Stimulated activated CD4-positive, alpha-beta T cell treated with anti-CD3 and anti-CD28 coated beads, Interleukin-1b, Interleukin-23, amount 100 ng/mL, for 4 hours (primary cell): ENCODE measurements at places on chromosomes 16 and 17.
A peak's percentile ranks its signal among the peaks of the same experiment; 100 is the strongest.

DNA sequence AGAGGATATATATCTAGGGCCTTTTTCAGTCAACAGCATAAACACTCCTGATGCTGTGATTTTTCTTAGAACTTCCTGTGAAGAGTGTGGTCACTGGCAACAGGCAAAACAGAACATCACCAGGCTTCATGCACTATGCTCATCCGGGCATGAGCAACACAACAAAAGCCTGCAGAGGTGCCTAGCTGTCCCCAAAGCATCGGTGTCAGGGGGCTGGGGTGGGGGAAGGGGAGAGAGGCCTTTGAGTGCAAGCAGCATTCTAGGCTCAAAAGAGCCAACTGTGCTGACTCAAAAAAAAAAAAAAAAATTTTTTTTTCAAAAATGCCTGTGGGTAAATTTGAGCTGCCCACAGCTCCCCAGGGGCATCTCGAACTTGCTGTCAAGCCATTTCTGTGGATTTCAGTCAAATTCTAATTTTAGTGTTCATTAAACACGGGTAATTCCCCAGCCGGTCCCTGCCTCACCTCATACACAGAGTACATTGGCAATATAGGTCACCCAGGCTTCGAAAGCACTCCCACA is 194.6 kb upstream of the DYNLRB2 start:
- DNase-seq: no peak

GRCh38 chr16:66711581-66711980 is 15.0 kb upstream of the CMTM4 start:
- DNase-seq: no peak

DNA sequence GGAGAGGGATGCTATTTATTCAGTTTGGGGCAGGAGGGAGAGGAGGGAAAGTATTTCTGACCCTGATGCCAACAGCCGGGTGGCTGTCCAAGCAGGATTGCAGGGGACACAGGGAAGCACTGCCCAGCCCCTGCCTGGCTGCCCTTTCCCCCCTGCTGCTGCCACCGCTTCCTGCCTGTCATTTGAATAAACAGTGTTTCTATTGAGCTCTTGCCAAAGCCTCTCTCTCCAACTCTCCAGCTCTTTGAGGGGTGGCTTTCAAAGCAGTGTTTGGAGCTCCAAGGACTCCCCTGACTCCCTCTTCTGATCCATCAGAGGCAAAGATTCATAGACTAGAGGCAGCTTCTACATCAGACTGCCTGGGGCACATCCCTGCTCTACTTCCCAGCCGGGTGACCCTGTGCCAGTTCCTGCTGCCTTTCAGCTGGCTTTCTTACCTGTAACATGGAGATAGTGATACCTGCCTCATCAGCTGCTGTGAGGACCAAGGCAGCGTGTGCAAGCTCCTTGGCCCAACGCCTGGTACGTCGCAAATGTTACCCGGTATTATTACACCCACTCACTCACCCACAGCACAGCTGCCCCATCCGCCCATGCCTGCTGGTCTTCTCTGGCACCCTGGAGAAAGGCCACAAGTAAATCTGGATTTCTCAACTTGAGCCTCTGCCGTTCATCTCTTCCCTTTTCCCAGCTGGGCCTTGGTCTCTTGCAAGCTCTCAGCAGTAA is 9.5 kb downstream of the PROCA1 start:
- no peak for DNase-seq

- no peak for DNase-seq
These were observed 47.0 kb downstream of the SLC7A5 start for GRCh38 chr16:87822108-87822970.

- DNase-seq: no peak
These were observed 56.0 kb upstream of the FAM20A start for GRCh38 chr17:68657166-68657565.

DNA sequence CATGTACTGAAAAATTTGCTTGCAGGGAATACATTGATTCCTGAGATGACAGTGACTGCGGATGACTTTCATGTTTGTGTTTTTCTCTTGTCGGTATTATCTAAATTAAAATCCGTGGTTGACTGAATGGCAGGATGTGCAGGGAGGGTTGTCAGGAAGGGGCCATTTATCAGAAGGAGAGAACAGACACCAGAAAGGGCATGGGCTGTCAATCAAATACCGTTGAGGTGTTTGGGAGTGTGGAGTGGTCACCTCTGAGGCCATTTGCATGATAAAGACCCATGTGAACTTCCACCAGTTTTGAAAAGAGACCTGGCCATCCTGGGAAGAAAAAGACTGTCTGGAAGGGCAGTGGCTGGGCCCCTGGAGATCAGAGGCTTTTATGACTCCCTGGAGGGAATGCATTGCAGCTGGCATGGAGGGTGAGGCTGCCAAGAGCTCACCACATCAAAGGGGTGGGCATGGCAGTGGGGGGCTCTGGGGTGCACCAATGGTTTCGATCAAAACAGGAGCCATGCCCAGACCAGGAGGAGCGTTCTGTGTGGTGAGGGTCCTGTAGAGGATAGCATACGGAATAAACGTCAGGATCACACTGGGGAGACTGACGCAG is 67.1 kb downstream of the CYLD start:
- DNase-seq: no peak

- no peak for DNase-seq
These were observed 383.1 kb downstream of the KCNJ2 start for GRCh38 chr17:70552230-70552981.

GRCh38 chr17:72359811-72360210 is 239.0 kb downstream of the SOX9 start:
- no peak for DNase-seq

DNA sequence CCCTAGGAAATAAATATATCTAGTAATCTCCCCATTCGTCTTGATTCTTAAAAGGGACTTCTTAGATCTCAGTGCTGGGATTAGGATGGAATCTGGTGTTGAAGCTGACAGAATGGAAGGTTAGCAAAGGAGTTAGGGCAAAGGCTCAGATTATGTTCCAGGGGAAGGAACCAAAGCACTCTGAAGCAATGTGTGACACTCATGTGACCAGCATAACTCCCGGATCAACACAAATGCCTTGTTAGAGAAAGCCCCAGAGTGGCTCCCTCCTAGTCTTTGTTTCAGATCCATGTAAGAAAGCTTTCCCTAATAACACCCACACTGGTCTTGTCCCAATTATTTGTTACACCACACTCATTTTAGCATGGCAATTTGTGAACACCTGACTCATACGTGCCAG is 62.6 kb upstream of the ERN1 start:
- DNase-seq: no peak

GRCh38 chr17:50361561-50362480 is 11.2 kb downstream of the MRPL27 start:
- peak; percentile 39 for DNase-seq

DNA sequence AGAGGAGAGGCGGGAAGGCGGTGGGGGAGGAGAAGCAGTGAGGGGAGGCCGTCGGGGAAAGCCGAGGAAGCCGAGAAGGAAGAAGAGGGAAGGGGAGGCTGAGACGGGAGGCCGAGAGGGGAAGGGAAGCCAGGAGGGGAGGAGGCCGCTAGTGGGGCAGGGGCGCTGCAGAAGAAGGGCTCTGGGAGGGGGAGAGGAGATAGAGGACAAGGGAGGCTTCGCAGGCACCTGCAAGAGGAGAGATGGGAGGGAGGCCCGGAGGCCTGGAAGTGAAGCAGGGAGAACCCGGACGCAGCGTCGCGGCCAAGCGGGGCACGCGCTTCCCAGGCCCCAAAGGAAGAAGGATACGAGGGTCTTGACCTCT is 2.3 kb downstream of the C17orf58 start:
- DNase-seq: no peak

DNA sequence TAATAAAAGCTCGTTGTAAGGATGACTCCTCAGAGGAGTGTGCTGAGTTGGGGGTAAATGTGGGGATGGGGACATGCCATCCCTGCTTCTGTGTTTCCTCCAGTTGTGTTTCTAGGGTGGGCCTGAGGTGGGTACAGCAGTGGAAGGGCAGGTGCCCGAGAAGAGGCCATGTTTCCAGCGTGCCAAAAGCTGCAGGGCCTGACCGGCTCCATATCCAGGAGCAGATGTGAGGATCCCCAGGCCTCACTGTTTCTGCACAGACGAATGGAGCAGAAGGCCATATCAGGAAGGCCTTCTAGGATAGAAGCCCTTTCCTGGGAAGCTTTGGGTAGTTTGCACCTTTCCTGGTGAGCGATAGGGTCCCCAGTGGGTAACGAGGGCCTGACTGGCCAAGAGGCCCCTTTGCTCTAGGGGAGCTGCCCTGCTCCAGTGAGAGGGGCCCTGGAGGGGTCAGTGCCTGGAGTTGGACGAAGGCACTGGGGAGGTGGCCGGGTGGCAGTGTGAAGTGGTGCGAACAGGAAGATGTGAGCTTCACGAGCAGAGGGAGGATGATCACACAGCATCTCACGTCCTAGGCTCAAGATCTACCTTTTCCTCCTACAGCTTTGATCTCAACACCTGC is 62.9 kb downstream of the SHISA6 start:
- no peak for DNase-seq

GRCh38 chr17:76452127-76452659 is 759 bp downstream of the UBE2O start:
- DNase-seq: no peak

GRCh38 chr17:36690190-36690589 is 88.8 kb downstream of the MRM1 start:
- DNase-seq: no peak

GRCh38 chr17:43574348-43574747 is 28.2 kb upstream of the ETV4 start:
- no peak for DNase-seq

DNA sequence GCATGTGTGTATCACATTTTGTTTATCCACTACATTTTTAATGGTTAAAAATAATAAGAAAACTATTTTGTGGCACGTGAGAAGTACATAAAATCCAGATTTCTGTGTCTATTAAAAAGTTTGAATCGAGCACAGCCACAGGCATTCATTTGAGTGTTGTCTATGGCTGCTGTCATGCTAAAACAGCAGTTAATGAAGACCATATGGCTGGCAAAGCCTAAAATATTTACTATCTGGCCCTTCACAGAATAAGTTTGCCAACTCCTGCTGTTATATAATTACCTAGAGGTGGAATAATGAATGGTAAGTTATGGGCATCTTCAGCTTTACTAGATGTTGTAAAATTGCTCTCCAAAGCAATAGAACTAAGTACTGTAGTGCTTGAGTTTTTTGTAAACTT is 30.5 kb downstream of the TMEM98 start:
- no peak for DNase-seq

GRCh38 chr17:50949128-50949988 is 83.2 kb upstream of the TOB1 start:
- DNase-seq: no peak

- DNase-seq: no peak
These were observed 11.6 kb downstream of the CD7 start for GRCh38 chr17:82305727-82306300.

GRCh38 chr17:8210761-8211458 is 535 bp upstream of the AURKB start:
- DNase-seq: no peak

- DNase-seq: no peak
These were observed 18.8 kb downstream of the GRB7 start for GRCh38 chr17:39756380-39757079.

- DNase-seq: peak; percentile 63
These were observed 15.2 kb upstream of the SSTR5 start for GRCh38 chr16:1057252-1057932.

- no peak for DNase-seq
These were observed 30.0 kb upstream of the ADGRG1 start for GRCh38 chr16:57598437-57598836.

DNA sequence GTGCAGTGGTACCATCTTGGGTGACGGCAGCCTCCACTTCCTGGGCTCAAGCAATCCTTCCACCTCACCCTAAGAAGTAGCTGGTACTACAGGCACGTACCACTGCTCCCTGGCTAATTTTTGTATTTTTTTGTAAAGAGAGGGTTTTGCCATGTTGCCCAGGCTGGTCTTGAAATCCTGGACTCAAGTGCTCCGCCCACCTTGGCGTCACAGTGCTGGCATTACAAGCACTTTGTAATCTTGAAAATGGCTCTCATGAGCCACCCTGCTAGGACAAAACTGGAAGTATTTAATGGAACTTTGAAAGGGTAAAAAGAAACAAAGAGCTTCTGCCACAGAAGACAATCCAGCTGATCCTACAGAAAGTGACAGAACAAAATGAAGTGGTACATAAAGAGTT is 9.2 kb downstream of the SUMO2 start:
- DNase-seq: no peak

- DNase-seq: peak; percentile 89
These were observed at the start of gene MLST8 for GRCh38 chr16:2205104-2205966. TSS of gene MLST8 (plus strand) at chr16:2205454. CDS start at chr16:2206086, 632 bp downstream.

GRCh38 chr17:35148144-35148543 is 527 bp downstream of the UNC45B start:
- no peak for DNase-seq

GRCh38 chr16:50154420-50154950 is 1.4 kb downstream of the TENT4B start:
- DNase-seq: no peak

DNA sequence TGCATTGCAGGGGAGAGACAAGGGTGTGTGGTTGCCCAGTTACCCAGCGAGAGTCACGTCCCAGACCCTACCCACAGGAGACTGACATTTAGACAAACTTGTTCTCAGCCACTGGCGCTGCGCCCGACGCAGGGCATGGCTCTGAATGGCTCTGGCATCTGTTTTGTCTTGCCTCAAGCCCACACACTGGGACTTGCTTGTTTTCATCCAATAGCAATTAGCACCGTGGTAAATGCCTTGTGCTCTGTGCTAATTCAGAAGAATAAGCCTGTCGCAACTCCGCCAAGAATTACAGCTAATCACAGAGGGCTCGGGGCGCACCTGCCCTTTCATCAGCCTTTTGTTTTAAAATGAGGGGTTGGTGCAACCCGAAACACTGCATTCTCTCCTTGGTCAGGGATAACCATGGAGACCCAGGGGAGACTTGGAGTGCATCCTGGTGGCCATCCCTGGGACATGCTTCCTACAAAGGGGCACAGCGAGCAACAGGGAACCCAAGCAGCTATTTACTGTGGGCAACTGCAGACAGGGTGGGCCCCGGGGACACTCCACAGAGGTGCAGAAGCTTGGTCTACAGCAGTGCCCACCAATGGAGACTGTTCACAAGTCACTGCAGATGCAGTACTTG is 220.6 kb upstream of the ZFHX3 start:
- no peak for DNase-seq

GRCh38 chr16:88430524-88431446 is 22.3 kb upstream of the ZFPM1 start:
- DNase-seq: peak; percentile 43
